ENCODE measurements at places on chromosomes 11 and 22. TPM values are rescaled to one million over a fixed set of nuclear protein-coding genes. Genes with fewer than 3 reads are reported as not detected.
A peak's percentile ranks its signal among the peaks of the same experiment; 100 is the strongest.

GRCh38 chr11:117687776-117688175 is 109.2 kb downstream of the DSCAML1 start:
- no peak for DNase-seq

DNA sequence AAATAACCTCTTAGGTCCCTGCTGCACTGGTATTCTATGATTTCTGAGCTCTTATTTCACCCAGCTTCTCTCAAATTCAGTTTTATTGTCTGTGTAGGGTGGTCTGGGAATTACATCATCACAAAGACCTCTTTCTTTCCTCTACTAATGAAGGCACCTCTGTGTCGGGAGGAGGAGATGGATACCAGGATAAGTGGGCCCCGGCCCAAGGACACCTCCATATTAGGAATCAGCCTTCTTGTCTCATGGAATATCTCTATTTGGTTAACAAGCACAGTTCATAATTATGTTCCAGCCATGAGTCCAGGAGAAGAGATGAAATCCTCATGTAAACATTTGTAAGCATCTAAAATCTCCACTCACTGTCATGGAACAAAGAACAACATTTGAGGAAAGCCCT is 9.4 kb downstream of the PARVA start:
- no peak for DNase-seq

DNA sequence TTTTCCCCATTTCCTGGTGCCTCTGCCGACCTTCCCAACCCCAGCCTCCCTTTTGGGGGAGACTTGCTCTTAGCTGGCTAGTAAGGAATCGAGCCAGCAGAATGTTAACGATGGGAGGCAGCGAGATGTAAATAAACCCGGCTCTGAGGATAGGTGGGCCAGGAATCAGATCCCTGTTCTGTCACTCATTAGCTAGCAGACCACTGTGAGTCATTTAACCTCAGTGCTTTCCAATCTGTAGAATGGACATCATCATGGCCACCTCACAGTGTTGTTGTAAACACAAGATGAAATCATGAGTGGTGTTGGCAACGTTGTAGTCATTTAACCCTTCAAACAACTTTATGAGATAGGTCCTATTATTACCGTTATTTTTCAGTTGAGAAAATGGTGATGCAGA is 208.6 kb downstream of the KIRREL3 start:
- DNase-seq, result no peak

Gene SLC15A3
- 31.8 TPM for total RNA-seq

Gene MRGPRF
- 28.6 TPM for total RNA-seq

DNA sequence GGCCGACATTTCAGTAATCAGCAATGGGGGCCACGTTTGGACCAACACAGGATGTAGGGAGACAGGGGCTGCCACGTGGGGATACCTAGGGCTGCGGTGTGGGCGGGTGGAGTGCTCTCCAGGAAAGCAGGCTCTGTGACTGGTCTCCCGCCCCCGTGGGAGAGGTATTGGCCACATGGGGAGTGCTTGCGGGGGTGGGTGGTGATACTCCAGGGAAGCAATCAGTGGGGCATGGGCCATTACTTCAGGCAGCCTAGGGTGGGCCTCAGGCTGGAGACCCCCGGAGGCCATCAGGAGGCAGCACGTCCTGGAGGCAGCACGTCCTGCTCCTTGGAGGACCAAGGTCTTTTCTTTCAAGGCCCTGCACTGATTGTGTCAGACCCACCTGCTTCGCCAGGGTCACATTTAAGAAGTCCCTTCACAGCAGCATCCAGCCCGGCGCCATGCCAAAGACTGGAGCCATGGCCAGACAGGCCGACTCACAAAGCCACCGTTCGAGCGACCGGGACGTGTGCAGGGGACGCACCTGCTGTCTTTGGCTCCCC is 3.0 kb upstream of the MUC2 start:
- no peak for DNase-seq

GRCh38 chr11:68369756-68370155 is 57.4 kb downstream of the LRP5 start:
- DNase-seq, result no peak

Gene SDHAF2
- total RNA-seq, result 34.7 TPM

DNA sequence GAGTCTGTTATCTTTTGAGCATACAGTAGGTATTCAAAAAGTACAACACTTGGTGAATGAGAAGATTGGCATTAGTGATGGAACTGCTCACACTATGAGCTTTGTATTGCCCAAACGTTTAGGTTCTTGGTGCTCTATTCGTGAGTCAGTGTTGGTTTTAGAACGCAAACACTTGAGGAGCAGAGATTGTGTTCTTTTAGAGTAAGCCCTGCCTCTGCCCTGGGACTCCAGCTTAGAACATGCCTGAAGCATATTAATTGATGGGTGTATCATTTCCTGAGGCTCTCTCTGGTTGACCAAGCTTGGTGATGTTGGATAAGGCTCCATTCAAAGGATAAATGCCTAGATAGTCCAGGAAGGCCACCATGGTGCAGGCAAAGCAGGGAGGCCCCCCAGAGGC is 10.9 kb downstream of the MTNR1B start:
- no peak for DNase-seq

DNA sequence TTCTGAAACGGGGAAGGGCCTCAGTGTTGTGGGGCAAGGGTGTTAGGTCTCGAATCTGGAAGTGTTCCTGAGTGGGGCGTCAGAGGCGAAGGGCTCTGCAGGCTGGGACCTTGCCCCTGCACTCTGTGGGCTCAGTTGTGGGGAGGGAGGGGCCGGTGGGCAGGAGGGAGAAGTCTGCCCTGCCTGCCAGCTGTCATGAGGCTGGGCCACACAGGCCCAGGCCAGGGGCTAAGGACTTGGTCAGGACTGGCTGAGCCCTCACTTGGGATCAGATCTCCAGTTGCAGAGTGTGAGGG is at the start of gene CRACR2B:
CRACR2B (plus strand) TSS at position 23 of the 296 bp plus-strand sequence. CDS start 689 bp downstream, outside the sequence.
- no peak for DNase-seq

- DNase-seq, result no peak
Observed at GRCh38 chr11:72984453-72985077, 157.6 kb downstream of the FCHSD2 start.

- peak; percentile 71 for DNase-seq
Observed at GRCh38 chr11:12811861-12812260, 137.6 kb downstream of the TEAD1 start.

Gene PIWIL4
- 3.4 TPM for total RNA-seq

Gene C11orf52
- not detected for total RNA-seq

Gene FAM83F
- 1.2 TPM for total RNA-seq

DNA sequence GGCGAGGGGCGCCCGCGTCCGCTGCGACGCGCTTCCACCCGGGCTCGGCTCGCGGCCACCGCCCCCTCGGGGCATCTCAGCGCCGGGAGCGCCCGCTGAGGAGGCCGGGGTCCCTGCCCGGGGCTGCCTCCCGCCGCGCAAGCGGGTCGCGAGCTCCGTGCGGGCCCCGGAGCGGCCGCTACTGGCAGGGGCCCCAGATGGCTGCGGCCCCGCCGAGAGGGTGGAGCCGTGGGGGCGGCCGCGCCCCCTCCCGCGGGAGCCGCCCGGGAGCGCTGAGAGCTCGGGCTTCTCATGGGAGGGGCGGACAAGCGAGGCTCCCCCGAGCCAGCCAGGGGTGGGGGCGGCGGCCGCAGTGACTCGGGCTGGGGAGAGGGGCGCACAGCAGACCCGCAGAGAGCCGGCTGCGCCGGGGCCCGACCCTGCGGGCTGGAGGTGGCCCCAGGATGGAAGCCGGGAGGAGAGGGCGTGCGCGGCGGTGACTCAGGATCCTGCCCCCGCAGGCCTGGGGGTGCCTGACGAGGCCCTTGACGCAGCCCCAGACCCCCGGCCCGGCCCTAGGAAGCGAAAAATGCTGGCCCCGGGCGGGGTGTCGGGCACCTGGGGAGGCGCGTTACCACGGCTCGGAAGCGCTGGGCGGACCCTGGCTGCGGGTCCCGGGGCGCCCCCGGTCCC is 603 bp upstream of the ZFTA start:
- DNase-seq, result no peak

DNA sequence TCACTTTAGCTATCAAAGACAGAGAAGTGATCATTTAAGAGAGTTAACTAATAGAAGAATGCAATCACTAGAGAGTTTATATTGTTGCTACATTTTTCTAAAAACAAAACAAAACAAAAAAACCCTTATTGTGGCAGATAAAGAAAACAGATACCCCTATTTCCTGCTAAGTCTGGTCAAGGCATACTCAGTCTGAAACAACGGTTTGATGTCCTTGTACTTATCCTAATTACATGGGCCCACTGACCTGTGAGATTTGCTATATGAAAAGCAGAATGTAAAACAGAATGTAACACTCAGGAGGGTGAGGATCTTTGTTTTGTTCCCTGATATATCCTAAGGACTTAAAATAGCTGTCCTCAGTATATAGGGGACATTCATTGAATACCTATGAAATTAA is 24.6 kb downstream of the MAML2 start:
- DNase-seq, result no peak

Gene MPEG1
- total RNA-seq, result 15.8 TPM

Gene ANO9
- not detected for total RNA-seq

DNA sequence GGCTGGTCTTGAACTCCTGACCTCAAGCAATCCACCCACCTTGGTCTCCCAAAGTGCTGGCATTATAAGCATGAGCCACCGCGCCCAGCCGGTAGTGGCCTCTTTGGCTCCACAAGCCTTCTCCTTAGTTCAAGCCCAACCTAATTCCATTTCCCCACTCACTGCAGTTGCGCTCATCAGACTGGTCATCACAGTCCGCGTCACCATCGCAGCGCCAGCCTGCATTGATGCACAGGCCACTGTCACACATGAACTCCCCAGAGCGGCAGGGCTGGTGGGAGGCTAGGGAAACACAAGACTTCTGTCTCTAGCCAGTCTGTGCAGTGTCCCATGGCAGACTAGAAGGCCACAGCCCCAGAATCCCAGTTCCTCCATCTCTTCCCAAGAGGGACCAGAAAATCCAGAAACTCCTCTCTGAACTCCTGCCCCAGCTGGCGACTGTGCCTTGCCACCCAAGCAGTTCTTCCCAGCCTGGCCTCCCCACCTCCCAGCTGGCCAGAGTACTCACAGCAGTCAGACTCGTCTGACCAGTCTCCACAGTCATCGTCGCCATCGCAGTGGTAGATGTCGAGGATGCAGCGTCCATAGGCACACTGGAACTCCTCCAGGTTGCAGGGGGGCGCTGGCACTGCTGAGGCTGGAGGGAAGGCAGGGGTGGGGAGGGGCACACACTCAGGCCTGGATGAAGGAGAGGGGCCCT is 19.8 kb downstream of the LRP4 start:
- no peak for DNase-seq

Gene LARGE1
- 25.6 TPM for total RNA-seq

- DNase-seq, result no peak
Observed at GRCh38 chr22:48495751-48496080, 1332.0 kb downstream of the BRD1 start.

GRCh38 chr11:13262096-13262495 is 15.5 kb upstream of the BMAL1 start:
- no peak for DNase-seq

Gene OR2D2
- 0.22 TPM for total RNA-seq

GRCh38 chr22:45225732-45226502 is 14.8 kb downstream of the KIAA0930 start:
- no peak for DNase-seq

- DNase-seq, result no peak
Observed at GRCh38 chr11:60251485-60252212, 8.7 kb upstream of the MS4A4E start.

- DNase-seq, result no peak
Observed at GRCh38 chr11:6201481-6201880, 2.5 kb downstream of the OR52W1 start.

Gene SLC25A1
- 31.4 TPM for total RNA-seq

DNA sequence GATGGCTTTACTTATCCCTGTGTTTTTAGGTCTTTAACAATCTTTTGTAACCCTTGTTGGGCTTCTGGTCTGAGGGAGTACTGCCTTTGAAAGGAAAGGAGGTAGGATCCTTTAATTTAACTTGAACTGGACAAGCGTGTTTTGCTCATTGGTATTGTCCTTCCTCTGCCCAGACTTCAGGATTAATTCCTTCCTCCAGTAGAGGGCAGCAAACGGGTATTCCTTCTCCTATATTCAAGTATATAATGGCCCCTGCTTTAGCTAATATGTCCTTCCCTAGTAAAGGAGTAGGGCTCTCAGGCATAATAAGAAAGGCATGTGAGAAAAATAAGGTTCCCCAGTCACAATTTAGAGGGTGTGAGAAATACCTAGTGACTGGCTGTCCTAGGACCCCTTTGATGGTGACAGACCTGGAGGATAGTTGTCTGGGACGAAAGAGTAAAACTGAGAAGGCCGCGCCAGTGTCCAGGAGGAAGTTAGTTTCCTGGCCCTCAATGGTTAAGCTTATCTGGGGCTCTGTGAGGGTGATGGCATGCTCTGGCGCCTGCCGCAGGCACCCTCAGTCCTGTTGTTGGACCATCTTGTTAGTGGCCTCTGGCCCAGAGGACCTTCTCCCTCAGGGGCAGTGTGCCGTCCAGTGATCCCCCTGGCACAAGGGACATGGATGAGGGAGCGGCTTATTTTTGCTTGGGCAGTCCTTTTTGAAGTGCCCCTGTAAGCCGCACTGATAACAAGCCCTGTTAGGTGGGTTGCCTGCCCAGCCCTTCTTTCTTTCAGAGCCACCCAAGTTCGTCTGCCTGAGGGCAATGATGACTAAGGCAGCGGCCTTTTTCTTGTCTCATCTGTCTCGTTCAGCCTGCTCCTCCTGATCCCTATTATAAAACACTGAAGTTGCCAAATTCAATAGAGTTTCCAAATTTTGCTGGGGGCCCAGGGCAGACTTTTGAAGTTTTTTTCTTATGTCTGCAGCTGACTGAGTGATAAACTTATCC is 51.8 kb downstream of the C11orf71 start:
- no peak for DNase-seq

Gene FOSL1
- not detected for total RNA-seq

- no peak for DNase-seq
Observed at GRCh38 chr11:61794579-61794978, 1.9 kb downstream of the FEN1 start.

GRCh38 chr22:43669190-43669589 is 142.9 kb downstream of the EFCAB6 start:
- DNase-seq, result no peak

GRCh38 chr11:130103296-130103814 is 33.7 kb downstream of the APLP2 start:
- peak; percentile 54 for DNase-seq

DNA sequence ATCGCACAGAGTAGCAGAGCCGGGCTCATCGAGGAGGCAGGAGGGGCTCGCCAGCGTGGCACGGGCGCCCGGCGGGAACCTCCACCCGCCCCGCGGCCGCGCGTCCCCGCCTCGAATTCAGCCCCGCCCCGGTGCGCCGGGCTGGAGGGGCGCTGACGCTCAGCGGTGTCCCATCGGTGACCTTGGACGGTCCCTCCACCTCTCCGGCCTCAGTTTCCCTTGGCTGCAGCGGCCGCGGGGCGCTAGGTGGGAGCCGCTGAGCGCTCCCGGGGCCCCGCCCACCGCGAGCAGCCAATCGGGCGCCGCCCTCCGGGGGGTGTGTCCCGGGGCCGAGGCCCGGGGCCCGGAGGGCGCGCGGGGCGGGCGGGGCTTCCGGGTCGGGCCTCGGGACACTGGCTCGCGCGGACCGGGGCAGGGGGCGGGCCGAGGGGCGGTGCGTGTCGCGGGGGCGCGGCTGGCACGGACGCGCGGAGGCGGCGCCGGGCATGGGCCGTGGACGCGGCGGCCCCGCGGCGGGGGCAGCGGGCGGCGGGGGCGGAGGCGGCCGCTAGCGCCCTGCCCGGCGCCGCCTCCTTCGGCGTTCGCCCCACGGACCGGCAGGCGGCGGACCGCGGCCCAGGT is at the start of gene PPARA:
PPARA (plus strand) TSS at position 493 of the 621 bp plus-strand sequence. CDS start 47,858 bp downstream, outside the sequence.
- DNase-seq, result peak; percentile 66

Data from spinal cord (tissue), 10 donors.